H1 (cell line): ENCODE measurements at places on chromosomes 6 and 20. TPM values are rescaled to one million over a fixed set of nuclear protein-coding genes. Genes with fewer than 3 reads are reported as not detected.

CARMIL1 gene
- total RNA-seq = 39.0 and 40.4 TPM in 2 replicates

- no peak for DNase-seq
These were observed 342.7 kb downstream of the ESR1 start for GRCh38 chr6:152150196-152150595.

GRCh38 chr6:35017411-35018181 is 123.5 kb downstream of the TCP11 start:
- no peak for DNase-seq

MACROD2 gene
- 2.9 and 3.9 TPM in 2 replicates for total RNA-seq

DNA sequence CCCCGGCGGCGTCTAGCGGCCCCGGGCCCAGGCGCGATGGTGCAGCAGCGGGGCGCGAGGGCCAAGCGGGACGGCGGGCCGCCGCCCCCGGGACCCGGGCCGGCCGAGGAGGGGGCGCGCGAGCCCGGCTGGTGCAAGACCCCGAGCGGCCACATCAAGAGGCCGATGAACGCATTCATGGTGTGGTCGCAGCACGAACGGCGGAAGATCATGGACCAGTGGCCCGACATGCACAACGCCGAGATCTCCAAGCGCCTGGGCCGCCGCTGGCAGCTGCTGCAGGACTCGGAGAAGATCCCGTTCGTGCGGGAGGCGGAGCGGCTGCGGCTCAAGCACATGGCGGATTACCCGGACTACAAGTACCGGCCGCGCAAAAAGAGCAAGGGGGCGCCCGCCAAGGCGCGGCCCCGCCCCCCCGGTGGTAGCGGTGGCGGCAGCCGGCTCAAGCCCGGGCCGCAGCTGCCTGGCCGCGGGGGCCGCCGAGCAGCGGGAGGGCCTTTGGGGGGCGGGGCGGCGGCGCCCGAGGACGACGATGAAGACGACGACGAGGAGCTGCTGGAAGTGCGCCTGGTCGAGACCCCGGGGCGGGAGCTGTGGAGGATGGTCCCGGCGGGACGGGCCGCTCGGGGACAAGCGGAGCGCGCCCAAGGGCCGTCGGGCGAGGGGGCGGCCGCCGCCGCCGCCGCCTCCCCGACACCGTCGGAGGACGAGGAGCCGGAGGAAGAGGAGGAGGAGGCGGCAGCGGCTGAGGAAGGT is 715 bp downstream of the SOX12 start:
- peak; percentile 79 for DNase-seq

PACSIN1 gene
- total RNA-seq = 10.5 and 11.1 TPM in 2 replicates

CASS4 gene
- total RNA-seq = not detected in 2 replicates

GRCh38 chr6:328924-329323 is 36.6 kb downstream of the DUSP22 start:
- no peak for DNase-seq
